ENCODE measurements at places on chromosomes 7 and 10. TPM values are rescaled to one million over a fixed set of nuclear protein-coding genes. Genes with fewer than 3 reads are reported as not detected.

Gene ANKRD16
- total RNA-seq: 4.1 TPM

Gene EPHB6
- 0.64 TPM for total RNA-seq

- H3K4me3 ChIP-seq: no peak overlapping the region
- no peaks in the 10 kb centered on the region for H3K36me3 ChIP-seq
- peak overlapping the region; percentile 69 for H3K27ac ChIP-seq
- peaks cover 35% of the 10 kb centered on the region for H3K4me1 ChIP-seq
- no peaks in the 10 kb centered on the region for H3K27me3 ChIP-seq
These were observed 57.3 kb downstream of the INPP5F start for GRCh38 chr10:119782981-119783664.

GRCh38 chr10:132392811-132393694, 3.9 kb upstream of the PWWP2B start:
- peak overlapping the region; percentile 22 for H3K27ac ChIP-seq
- H3K4me1 ChIP-seq: peaks cover 30% of the 10 kb centered on the region
- H3K27me3 ChIP-seq: no peaks in the 10 kb centered on the region
- peaks cover 6% of the 10 kb centered on the region for H3K36me3 ChIP-seq
- no peak for DNase-seq

- no peak for DNase-seq
- no peaks in the 10 kb centered on the region for H3K27me3 ChIP-seq
- peaks cover 27% of the 10 kb centered on the region for H3K4me1 ChIP-seq
- no peaks in the 10 kb centered on the region for H3K36me3 ChIP-seq
These were observed 81.8 kb upstream of the SFMBT2 start for GRCh38 chr10:7492660-7493046.

DNA sequence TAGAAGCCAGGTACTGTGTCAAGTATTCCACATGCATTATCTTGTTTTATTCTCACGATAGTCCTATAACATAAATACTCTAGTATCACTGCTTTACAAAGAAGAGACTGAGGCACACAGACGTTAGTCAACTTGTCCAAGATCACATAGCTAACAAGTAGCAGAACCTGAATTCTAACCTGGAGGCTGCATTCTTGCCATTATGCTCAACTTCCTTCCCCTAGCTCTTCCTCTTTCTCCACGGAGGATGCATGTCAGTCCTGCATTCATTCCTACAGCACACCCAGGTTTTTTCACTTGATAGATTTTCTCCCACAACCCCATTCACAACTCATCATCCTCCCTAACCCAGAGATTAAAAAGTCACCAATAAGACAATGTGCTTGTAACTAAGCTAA, 388.5 kb upstream of the NFE2L3 start:
- no peaks in the 10 kb centered on the region for H3K36me3 ChIP-seq
- H3K27ac ChIP-seq: no peak overlapping the region
- no peak for DNase-seq
- no peak overlapping the region for H3K4me3 ChIP-seq
- no peaks in the 10 kb centered on the region for H3K4me1 ChIP-seq

GRCh38 chr7:41103331-41103730, 599.6 kb downstream of the INHBA start:
- no peaks in the 10 kb centered on the region for H3K27me3 ChIP-seq
- no peaks in the 10 kb centered on the region for H3K4me1 ChIP-seq
- H3K36me3 ChIP-seq: peaks cover 6% of the 10 kb centered on the region
- no peak overlapping the region for H3K27ac ChIP-seq
- no peak for DNase-seq

Measured in natural killer cell treated with Interleukin-12 subunit alpha and Interleukin-12 subunit beta and Interleukin-15 and Interleukin-18, amount 100 ng/mL, for 72 hours (primary cell).